NCI-H187 (cell line): ENCODE measurements at places on chromosomes 12 and 14.
A peak's percentile ranks its signal among the peaks of the same experiment; 100 is the strongest.

GRCh38 chr14:76762411-76763095 is 1.3 kb downstream of the VASH1 start:
- no peak for DNase-seq

DNA sequence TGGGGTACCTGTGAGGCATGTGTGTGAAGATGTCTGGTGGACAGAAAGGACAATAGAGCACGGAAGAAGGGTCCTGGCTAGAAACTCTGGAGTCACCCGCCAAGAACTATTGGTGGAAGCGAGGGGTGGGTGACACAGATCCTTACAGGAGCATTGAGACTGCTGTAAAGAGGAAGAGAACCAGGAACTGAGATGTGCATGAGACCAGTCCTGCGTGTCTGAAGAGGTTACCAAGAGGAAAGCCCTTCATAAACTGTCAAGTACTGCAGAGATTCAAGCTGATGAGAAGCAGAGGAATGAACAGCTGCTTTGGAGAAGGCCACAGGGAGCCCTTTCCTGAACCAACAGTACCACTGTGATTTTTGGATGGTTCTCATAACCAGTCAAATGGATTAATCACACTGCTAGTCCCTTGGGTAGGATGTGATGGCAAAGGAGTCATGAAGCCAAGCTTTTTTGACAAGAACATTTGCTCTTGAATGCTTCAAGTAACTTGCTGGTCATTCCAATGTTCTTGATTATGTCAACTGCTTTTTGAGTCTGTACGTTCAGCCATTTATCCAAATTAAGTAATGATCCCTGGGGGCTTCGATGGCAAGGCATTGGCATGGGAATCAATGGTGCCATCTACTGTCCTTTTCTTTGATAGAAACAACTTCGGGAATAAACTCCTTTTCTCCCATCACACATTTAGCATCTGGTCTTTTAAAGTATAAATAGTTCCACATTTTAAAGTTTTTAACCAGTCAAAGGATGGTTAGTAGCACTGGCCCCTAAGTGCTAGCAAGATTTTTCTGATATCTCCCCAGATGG is 42.9 kb downstream of the GPR135 start:
- DNase-seq = no peak

DNA sequence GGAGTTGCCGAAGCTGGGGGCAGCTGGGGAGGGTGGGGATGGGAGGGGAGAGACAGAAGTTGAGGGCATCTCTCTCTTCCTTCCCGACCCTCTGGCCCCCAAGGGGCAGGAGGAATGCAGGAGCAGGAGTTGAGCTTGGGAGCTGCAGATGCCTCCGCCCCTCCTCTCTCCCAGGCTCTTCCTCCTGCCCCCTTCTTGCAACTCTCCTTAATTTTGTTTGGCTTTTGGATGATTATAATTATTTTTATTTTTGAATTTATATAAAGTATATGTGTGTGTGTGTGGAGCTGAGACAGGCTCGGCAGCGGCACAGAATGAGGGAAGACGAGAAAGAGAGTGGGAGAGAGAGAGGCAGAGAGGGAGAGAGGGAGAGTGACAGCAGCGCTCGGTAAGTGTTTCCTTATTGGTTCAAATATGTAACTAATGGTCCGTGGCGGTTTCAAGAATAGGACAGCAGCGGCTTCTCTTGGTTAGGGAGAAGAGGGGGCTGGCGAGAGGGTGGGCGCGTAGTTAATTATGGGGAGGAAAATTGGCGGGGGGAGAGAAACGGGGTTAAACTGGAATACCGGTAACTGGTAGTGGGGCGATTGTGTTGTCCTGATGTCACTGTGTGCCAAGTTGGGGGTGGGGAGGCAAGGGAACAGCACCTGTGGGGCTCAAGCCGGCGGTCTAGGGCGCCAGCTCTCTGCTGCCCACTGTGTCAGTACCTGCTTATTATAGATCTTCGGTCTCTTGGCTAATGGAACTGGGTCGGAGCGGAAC is 8.4 kb downstream of the HOXC8 start:
- DNase-seq = peak; percentile 98

DNA sequence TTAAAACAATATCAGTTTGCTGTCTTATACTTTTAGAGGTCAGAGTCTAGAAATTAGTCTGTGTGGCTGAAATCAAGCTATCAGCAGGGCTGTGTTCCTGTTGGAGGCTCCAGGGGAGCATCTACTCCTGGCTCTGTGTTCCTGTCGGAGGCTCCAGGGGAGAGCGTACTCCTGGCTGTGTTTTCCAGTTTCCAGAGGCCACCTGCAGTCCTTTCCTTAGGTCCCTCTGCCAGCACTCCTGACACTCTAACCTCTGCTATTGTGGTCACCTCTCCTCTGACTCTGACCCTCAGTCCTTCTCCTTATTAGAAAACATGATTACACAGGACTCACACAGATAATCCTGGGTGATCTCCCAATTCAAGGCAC is 1140.7 kb upstream of the TMEM132C start:
- no peak for DNase-seq

GRCh38 chr12:101764051-101764792 is 25.0 kb upstream of the SYCP3 start:
- no peak for DNase-seq

DNA sequence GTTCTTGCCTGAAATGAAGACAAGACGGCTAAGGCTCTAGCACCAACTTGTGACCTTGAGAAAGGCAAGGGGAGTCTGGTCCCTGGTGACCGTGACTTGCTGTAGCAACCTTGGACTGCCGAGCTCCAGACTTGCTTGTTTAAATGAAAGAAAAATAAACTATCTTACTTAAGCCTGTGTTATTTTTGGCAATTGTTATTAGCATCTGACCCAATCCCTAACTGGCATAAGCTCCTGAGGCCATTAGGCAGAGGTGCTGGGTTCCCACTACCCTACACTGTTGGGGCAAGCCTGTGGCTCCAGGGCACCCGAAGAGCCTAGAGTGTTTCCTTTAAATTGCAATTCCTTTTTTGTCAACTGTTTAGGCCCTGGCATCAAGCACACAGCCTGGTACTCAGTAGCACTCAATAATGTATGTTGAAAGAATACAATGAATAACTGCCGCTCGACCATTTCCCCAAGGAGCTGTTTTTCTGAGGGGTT is 106.9 kb upstream of the HIF1A start:
- DNase-seq = no peak

- DNase-seq = no peak
These were observed 131.1 kb upstream of the FBXO33 start for GRCh38 chr14:39563361-39563760.

DNA sequence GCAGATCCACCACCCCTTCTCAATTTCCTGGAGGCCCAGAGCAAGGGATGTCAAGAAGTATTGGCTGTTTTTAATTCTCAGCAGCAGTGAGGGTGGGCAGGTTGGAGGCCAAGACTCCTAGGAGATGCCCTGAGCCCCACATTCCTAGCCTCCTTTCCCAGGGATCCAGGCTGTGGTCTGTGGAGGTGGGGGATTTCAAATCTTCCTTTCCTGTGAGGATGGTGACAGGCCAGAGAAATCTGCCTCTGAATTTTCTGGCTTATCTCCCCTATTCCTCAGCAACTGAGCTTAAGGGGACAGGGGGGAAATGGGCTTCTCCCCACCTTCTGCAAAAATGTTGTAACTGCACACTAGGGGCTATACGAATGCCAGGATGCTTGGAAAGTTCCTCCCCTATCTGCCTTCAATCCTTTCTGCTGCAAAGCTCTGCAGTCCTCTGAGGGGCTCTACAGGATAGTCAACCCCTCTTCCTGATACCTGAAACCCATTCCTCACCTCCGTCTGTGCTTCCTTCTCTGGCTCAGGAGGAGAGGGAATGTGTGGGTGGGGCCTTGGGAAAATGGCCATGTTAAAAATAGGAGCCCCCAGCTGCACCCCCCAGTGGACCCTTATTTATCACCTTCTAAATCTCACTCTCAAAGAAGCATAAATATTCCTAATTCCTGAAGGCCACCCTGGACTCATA is 6.6 kb downstream of the GPR84 start:
- DNase-seq = no peak

DNA sequence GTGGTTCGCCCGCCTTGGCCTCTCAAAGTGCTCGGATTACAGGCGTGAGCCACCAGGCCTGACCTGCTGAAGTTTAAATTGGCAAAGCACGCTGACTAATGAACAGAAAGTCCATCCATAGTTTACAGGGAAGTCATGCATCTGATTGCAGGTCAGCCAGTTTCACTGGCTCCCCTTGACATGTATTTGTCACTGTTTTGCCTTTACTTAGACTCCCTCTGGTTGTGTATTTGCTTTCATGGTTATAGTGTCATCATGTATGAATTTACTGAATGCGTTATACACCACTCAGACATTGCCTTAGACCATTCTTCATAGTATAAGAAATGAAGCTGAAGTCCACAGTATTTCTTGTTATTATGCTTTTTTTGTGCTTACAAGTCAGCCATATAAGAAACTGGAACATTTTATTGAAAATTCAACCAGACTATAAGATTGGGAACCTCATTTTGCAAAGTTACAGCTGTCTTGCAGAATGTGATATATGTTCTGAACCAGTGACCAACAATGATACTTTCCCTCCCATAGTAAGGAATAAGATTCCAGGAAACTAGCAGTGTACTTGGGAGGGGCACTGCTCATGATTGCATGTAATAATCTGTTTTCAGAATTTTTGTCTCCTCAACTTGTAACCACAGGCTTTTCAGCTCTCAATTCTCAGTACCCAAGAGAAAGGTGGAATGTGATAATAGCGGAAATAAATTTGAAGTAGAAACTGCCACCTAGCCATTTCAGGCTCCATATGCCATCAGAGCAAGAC is 51.9 kb upstream of the ATF7IP start:
- DNase-seq = no peak

DNA sequence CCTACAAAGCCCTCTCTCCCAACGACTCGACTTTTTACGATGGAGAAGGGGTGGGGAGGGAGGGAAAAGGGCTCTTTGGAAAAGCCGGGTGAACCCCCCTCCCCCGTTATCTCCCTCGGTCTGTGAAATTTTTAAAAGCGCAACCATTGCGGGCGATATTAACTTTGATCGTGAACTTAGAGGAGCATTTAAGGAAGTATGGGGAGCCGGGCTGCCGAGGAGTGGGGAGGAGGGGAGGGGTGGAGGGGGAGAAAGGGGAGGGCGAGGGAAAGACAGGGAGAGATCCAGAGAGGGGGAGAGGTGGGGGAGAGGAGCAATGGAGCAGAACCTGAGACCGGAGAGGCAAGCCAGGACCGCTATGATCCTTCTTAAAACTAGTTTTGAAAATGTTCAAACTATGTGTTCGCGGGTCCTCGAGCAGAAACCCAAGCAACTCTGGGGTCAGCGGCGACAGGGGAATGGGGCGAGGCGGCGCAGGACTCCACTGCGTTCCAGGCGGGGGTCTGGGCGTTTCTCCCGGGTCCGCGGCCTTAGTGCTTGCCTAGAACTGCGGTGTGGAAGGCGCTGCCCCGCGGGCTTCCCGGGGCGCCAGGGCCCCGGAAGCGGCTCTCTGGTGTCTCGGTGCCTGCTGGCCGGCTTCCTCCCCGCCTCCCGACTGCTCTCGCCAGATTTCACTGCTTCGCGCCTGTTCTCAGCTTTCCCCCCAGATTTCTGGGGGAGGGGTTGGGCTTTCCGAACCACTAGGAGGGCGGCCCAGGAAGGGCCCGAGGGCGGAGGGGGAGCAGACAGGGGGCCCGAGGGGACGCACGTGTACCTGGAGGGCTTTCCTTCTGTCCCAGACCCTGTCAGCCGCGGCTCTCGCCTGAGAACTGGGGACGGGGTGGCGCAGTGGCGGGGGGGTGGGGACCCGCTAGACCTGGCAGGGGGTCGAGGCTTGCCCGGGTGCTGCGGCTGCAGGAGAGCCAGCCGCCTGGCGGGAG is at the start of gene HOTAIR:
HOTAIR (minus strand) TSS at position 871 of the 980 bp plus-strand sequence.
- no peak for DNase-seq

DNA sequence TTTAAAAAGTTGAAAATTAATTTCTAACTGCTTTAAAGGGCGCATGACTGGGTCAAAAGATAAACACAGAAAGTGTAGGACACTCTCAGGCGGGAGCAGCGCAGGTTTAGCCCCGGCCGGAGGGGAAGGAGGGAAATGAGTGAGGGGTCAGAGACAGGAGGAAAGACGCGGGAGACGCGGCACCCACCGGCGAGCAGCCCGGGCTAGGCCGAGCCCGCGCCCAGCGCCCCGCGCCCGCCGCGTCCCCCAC is 591 bp downstream of the GXYLT1 start:
- peak; percentile 14 for DNase-seq

DNA sequence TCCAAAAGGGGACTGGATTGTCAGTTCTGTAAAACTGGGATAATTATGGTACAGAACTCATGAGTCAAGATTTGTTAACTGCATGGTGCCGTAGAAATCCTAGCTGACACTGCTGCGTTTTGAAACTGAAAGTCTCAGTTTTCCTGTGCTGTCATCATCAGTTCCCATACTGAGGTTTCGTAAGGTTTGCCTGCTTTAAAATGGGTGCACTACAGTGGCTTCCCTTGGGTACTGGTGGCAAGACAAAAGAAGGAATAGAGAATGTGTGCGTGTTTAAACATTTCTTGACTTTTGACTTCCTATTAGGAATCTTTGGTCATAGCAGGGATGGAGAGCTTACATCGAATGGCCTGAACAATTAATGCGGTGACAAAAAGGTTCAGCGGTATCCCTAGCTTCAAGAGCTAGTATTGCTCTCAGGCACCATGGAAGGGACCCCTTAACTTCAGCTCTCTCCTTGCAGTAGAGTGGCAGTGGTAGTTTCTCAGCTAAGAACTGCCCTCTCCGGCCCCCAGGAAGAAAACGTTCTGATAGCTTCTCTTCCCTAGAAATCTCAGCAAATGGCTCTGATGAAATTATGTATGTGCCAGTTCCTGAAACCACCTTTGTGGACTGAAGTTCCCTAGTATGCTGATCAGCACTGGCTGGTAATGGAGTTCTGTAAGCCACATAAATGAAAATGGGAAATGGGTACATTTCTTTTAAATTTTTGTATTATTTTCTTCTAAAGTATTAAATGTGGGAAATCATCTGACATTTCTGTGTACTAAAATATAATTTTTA is 28.9 kb downstream of the ANO6 start:
- no peak for DNase-seq

DNA sequence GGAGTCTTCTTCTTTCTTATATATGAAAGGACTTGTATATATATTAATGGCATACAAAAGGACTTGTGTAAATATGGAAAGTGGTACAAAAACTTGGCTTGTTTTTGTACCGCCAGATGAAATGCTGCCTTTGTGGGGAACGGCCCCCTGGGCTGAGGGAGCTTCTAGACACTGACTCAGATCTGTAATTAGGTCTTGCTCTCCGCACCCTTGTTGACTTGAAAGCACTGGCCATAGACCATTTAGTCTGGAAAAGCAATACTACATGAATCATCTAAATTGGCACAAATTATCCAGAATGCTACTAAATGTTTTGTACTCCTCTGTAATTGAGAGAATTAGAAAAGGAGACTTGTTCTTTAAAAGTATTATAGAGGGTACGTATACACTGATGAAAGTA is 399.9 kb upstream of the RGS6 start:
- DNase-seq = peak; percentile 31

GRCh38 chr14:96634896-96635295 is 132.7 kb downstream of the PAPOLA start:
- DNase-seq = no peak
